KBM-7 (cell line): ENCODE measurements at places on chromosomes 2 and 18.

- DNase-seq = peak; percentile 27
Measured at GRCh38 chr2:168935810-168936581, 34.9 kb downstream of the G6PC2 start.

DNA sequence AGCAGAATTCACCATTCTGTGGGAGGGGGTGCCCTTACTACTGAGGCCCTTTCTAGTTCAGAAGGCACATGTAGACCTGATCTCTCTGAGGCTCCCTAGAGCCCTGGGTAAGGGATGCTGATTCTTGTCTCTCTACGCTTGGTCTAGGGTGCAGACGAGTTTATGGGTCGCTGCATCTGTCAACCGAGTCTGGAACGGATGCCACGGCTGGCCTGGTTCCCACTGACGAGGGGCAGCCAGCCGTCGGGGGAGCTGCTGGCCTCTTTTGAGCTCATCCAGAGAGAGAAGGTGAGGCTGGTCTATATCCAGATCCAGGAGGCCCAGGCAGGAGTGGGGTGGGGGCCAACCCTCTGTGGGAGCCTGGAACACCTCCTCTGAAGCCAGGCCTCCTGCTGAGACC, 147.2 kb downstream of the DYSF start:
- no peak for DNase-seq

GRCh38 chr2:179059026-179059700, 9.2 kb upstream of the CCDC141 start:
- DNase-seq = no peak

- no peak for DNase-seq
Measured at GRCh38 chr2:42907835-42908234, 115.5 kb upstream of the HAAO start.

DNA sequence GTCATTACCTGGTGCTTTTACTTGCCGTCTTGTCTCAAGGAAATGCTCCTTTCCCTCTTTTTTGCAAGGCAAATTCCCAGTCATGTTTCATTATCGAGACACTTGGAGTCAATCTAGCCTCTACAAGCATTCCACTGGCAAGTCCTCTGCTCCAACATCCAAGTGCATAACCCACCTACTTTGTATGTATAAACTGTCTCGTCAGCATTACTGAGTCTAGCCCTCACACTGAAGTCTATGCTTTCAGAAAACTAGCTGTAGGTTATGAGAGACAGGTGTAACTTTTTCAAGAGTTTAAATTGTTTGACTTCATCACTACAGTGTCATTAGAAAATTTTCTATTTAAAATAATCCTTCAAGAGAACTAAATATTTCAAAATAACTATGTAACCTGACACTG, 319.2 kb downstream of the NBAS start:
- DNase-seq = no peak

DNA sequence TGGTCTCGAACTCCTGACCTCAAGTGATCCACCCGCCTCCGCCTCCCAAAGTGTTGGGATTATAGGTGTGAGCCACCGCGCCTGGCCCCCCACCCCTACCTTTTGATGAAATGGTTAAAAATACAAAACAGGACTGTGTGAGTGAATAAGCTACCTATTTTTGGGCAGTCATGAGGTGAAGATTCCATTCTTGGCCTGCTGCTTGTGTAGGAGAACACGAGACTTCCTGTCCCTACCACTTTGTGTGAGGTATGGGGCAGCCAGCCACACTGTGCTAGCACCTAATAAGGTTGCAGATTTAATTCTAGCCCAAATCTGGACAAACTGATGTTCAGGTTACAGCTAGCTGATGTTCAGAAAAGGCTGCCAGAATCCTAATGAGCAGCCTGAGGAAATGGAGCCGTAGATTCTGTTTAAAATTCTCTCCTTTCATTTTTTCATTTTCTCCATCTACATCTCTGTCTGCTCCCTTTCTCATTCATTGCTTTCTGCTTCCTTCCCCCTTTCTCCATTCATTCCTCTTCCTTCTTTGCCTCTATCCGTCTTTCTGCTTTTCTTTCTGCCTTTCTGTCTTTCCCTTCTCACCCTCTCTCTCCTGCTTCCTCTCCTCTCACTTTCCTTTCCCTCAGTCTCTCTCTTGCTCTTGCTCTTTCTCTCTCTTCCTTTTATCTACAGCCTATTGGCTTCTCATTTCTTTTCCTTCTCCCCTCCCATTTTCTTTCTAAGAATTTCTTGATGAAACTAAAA, 4.6 kb upstream of the LTBP1 start:
- no peak for DNase-seq

DNA sequence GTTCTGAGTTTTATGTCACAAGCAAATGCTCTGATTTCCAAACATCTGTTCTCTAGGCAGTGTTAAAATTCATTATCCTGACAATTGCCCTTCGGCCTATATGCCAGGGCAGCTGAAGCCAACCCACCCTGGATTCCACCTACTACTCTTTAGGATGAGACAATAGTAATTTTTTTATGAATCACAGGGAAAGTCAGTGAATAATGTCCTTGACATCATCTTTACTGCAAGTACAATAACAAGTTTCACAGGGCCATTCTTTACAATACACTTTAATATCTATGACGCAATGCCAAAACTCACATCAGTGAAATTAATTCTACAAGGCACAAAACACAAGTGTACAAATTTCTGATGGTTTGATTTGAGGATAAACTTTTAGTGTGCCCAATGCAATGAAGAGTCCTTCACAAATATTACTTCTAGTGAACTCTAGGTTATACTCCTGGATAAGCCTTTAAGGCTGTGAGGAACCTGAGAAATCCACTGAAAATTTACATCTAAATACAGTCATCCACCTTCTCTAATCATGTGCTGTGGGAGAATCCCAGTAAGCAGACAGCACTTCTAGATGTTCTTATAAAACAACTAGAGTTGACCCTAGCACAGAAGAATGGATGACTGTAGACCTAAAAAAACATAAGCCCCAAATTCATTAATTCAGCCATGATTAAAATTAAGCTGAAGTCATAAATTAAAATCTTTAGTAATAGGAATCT, 77.3 kb upstream of the CTLA4 start:
- DNase-seq = no peak

DNA sequence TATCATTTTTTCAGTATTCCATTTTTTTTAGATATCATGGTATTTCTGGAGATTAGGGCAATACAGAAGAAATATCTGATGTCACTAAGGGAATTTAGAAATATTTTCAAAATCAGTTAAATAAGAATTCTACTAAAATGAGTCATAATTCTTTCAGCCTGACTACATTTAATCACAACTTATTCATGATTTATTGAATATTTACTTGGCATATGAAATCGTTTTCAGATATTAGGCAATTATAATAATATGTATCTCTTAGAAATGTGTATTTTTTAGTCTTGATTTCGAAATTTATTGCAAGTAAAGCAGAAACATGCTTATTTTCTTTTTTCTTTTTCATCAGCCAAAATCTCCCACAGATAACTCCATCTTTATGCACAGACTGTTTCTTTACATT, 142.2 kb downstream of the CCDC102B start:
- DNase-seq = no peak

DNA sequence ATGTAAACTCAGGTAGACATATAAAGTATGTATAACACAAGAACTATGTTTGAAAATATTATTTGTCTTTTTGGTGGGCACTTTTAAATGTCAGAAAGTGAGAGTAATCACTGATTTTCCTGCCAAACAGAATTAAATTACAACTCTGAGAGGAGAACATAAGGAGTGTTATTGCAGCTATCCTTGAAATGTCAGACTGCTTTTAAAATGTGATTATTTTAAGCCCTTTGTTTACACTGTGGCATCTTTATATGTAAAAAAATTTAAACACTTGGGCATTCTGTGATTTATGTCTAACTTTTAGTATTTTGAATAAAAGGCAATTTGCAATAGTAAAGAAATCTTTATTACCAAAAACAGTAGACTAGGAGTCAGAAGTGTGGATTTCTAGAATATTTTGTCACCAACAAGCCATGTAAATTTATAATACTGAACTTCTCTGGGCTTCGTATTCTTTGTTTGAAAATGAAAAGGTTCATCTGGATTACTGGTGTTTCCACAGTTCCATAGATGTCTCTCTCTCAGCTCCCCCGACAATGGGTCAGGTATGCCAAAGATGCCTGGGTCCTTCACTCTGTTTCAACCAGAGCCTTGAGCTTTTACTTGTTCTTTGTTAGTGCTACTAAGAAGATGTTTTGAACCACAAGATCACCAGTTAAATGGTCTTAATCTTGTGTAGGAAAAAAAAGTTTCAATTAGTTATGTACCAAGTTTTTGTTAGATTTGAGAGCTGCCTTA, 38.8 kb downstream of the GULP1 start:
- DNase-seq = no peak

- DNase-seq = no peak
Measured at GRCh38 chr2:201821080-201821479, 14.7 kb downstream of the CDK15 start.
